ENCODE measurements at places on chromosomes 11 and 22.

DNA sequence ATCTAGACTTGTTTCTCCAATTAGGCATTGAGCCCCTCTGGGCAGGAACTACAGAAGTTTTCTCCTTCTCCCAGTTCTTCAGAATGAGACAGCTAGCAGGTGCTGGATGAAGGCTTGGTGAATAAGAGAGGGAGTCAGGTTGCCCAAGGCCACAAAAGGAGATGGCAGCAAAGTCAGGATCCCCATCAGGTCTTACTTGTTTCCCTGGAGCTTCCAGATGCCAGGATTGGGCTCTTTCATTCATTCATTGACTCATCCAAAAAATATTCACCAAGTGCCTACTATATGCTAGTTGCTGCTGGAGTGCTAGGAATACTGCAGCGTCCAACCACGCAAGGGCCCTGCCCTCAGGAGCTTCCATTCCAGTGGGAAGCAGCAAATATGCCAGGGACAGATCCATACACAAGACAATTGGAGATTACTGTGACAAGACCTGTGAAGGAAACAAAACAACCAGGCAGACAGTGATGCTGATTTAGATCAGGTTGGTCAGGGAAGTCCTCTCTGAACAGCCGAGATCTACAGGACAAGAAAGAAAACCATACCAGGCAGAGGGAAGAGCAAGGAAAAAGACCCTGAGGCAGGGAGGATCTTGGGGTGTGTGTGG is 24.6 kb upstream of the LMO1 start:
- DNase-seq, result no peak

DNA sequence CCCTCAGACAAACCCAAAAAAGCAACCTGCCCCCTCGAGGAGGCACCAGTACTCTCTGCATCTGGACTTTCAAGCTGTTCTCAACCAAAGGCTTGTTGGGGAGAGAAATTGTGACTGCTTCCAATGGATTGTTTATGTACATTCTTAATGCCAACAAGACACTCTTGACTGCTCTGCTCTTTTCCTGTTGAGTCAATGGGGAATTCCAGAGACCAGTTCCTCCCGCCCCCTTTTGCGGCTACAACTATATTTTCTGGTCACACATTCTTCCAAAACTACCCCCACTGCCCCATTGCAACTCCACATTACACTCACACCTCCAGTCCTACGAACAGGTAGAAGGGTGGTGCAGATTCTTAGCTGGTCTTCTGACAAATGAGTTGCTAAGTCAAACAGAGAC is 187.0 kb downstream of the DSCAML1 start:
- peak; percentile 19 for DNase-seq

GRCh38 chr11:111153194-111153593 is 92.3 kb upstream of the POU2AF2 start:
- DNase-seq, result no peak

GRCh38 chr11:88523386-88524071 is 186.0 kb upstream of the CTSC start:
- DNase-seq, result no peak

DNA sequence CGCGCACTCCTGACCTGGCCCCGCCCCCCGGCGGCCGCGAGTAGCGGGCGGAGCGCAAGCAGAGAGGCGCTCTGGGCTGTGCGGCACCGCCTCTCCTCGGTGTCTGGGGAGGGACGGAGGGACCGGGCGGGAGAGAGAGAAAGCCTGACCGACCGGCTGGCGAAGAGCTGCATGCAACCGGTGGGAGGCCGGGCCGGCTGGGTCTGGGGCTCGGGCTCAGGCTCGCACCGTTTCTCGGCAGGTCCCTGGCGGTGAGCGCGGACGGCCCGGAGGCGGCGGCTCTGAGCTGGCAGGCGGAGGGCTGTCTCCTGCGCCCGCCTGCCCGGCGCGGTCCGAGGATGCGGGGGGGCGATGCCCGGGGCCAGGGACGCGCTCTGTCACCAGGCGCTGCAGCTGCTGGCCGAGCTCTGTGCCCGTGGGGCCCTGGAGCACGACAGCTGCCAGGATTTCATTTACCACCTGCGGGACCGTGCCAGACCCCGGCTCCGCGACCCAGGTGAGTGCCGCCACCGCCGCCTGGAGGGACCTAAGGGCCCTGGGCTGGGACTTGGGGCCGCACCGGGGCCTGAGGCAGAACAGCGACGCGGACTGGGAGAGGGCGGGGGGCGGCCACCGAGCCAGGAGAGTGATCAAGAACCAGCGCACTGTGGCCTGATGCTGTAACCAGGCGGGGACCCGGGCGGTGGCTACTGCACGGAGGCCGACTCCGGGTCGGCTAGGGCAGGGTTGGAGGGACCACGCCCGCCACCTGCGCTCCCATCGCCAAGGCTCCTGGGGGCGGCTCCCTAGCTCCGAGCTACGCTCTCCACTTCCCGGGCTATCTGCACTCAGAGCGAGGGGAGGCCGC is at the start of gene SYT9:
TSS of gene SYT9 (plus strand) at position 69 of the 847 bp plus-strand sequence. CDS start at position 352, 283 bp downstream.
- no peak for DNase-seq

DNA sequence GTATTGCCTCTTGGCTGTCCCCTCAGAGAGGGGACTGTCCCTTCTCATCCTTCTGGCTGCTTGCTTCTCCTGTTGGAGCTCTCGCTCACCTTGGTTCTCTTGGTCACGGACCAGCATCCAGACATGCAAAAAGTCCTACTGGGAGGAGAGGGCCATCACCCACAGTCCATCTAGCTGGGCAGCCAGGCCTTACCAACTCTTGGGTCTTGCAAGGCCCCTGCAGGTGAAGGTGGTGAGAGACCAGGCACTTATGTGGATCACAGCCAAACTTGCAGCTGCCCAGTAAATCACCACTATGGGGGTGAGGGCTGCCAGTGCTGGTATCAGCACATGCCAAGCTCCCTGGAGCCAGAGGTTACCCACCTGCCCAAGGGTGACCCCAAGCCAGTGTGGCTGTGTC is 36.3 kb downstream of the KCNQ1OT1 start:
- DNase-seq, result no peak

GRCh38 chr11:70372076-70372475 is 26.3 kb upstream of the CTTN start:
- DNase-seq, result no peak

DNA sequence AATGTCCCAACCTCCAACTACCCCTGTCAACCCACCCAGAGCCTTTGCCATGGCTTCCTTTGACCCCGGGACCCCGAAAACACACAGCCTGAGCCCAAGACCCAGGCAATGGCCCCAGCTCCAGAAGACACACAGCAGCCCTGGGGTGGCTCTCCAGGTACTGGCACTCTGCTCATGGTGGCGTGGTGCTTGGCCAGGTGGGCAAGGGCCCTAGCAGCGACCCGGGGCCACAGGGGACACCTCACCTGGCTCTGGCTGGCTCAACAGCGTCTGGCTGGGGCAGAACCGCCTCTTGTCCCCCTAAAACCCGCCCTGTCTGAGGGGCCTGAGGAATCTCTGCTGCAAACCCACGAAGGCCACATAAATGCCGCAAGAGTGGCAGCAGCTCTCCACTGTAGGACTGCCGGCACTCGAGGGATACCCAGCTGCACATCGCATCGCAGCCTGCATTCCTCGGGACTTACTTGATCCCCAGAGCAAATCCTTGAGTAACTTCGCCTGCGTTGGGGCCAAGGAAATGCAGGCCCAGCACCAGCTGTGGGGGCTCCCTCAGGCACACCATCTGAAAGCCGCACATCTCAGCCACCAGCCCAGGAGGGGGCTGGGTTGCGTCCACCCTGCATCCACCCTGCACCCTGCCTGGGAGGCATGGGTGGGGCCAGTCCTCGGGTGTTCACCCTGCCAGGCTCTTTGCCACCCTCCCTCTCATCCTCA is 23.1 kb upstream of the GNB1L start:
- DNase-seq, result no peak

- no peak for DNase-seq
Measured at GRCh38 chr11:9179141-9179540, 86.0 kb downstream of the DENND5A start.

DNA sequence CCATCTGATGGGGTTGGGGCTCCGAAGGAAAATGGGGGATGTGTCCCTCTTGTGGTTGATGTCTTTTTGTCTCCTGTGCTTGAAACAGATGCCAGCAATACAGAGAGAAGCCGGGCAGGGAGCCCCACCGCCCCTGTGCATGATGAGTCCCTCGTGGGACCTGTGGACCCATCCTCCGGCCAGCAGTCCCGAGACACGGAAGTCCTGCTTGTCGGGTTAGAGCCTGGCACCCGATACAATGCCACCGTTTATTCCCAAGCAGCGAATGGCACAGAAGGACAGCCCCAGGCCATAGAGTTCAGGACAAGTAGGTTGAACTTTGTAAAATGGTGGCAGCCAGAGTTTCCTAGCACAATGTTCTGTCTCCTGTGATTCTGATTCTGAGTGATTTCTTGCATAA is 91.7 kb upstream of the OR4B1 start:
- DNase-seq, result no peak

GRCh38 chr11:40140560-40140959 is 1318.9 kb downstream of the LRRC4C start:
- DNase-seq, result no peak

DNA sequence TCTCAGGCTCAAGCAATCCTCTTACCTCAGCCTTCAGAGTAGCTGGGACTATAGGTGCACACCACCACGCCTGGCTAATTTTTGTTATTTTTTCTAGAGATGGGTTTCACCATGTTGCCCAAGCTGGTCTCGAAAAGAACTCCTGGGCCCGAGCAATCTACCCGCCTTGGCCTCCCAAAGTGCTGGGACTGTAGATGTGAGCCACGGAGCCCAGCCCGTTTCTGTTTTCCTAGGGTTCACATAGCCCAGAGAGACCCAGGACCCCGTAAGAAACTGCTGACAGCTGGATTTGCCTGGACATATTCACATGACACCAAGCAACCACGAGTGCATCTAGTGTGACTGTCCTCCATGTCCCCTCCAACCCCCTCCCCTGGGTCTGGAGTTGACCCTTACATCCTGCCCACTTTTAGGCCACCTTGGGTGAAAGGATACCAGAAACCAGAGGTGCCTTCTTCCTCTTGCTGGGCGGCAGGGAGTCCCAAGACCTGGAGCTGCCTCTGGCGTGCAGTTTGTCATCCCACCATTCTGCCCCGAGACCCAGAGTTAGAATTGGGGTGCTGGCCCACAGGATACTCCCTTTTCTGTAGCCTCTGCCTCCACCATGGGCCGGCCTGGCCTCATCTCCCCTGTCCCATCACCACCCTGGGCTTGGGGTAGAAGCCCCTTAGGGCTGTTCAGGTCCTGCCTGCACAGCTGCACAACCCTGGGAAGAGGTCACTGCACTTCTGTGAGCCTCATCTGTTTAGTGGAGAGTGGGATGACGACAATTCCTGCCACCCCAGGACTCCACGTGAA is 3.7 kb upstream of the RIN1 start:
- no peak for DNase-seq

DNA sequence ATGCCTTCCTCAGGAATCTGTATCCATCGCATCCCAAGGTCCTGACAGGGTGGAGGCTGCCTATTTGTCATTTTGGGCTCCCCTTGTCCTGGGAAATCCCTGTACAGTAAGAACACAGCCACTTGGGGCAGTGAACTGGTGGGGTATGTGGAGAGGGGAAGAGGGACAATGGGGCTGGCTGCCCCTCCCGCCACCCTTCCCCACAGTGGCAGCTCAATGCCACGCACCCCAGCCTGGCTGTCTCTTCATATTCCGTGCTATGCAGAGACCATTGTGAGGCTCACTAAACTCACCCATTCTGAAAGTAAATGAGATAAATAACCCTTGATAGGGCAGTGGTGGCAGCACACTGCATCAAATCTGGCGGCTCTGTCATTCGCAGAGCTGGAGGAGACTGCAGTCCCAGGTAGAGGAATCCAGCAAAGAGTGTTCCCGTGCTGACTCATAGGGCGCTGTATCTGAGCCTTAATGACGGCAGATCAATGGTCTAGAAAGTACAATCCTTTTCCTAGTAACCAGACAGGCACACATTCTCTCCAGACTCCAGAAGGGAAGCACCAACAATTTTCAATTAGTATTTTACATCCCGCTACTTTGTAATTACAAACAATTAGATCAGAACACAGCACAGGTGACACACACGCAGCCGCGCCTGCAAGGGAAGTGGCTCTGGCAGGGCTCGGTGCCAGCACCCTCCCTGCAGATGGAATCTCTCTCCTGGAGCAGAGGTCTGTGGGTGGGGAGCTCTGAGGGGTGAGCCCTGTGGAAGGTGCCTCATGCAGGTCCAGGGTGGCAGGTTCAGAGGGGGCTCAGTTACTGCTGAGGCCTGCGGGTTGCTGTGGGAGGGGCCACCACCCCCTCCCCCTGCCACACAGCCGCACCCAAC is 167.9 kb upstream of the B3GAT1 start:
- no peak for DNase-seq

DNA sequence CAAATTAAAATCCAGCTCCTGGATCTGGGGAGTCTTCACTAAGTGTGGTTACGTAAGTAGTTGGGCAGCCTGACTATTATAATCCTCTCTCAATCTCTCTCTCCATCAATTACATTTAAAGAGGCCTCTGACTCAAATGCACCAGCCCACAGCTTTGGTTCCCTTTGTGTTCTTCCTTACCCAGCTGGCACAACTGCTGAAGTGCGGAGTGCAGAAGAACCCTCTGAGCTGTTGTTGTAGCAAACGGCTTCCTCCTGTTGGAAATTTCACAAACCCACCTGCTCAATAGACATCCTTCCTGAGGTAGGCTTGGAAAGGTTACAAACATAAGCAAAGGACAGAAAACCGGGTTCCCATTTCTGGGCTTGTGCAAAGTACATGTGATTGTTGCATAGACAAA is 17.0 kb upstream of the SORL1 start:
- DNase-seq, result no peak

DNA sequence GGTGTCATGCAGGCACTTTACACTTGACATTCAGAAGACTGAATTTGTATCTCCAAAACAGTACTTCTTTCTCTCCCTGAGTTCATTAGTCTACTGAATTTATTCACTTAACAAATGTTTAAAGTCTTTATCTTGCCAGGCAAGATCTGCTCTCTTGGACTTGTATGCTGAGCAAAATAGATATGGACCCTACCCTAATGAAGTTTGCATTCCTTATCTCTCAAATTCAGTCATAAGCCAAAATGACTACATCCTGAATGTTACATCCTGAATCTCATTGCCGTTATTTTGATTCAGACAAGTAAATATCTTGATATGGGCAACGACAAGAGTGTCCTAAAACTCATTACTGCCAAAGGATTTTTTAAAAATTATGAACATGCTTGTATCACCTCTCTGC is 29.7 kb downstream of the FAR1 start:
- DNase-seq, result no peak

DNA sequence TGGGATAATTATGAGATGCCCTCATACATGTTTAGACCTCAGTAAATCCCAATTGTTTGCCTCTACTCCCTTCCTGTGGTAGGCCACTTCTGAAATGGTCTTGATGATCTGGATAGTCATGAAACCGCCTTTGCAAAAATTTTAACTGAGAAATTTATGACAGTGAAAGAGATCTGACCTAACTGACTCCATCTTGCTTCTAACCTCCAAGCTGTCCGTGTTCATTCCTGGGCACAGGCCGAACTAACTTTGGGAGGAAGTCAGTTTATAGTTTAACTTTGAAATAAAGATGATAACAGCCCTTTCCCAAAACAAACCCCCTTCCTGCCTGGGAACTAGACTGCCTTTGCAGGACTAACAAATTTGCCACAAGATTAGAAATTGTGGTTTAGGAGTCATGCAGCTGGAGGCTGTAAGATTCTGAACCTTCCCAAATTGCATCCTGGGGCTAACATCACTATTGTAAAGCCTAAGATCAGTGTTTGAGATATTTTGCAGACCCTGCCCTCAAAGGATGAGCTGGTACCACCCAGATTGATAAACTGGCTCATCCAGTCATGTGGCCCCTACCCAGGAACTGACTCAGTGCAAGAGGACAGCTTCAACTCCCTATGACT is 19.9 kb upstream of the CTR9 start:
- DNase-seq, result no peak
